ENCODE measurements at places on chromosomes 5 and 9.

- no peak for DNase-seq
These were observed 33.5 kb downstream of the KCNMB1 start for GRCh38 chr5:170355601-170356098.

- DNase-seq, result no peak
These were observed 5.1 kb downstream of the SECISBP2 start for GRCh38 chr9:89323390-89323789.

GRCh38 chr5:74367934-74368333, 272.6 kb downstream of the ENC1 start:
- no peak for DNase-seq

DNA sequence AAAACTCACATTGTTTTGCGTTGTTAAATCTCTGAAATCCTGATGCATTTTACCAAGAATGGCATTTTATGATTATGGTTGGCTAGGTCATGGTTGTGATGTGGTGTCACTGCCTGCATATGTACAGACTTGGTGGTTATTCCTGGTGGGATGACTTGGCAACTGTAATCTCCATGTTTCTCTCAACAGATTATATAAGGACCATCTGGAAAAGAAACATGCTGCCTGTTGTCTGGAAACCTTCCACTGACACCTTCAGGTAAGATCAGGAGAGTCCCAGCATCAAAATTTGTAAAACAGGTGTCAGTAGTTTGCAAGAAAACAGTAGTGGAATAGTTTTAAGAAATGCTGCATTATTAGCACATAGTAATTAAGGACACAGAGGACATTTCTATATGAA, 3.0 kb upstream of the ACER2 start:
- DNase-seq, result no peak

DNA sequence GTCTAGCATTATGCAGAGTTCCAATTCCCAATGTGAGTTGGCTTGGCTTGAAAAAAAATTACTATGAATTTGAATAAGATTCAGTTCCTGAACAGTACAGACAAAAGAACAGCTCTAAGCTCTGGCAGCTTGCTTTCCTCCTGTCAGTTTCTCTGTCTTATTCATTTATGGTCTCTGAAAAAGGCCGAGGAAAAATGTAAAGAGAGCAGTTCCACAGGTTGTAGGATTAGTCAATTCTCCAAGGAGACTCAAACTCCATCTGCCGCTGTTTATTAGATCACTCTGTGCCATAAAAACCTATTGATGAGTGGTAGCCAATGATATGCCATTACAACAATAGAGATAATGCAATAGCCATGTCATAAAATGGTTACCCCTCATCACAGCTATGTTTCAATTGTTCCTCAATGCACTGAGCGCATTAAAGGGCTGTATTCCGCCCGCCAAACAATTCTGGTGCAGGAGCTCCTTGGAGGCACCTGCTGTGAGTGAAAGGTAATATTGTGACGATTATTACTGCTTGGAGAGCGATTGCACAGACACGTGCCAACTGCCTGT, 188.2 kb downstream of the ARRDC3 start:
- no peak for DNase-seq

GRCh38 chr9:33190021-33190705, 23.0 kb upstream of the B4GALT1 start:
- DNase-seq, result no peak

- peak; percentile 56 for DNase-seq
These were observed 360.0 kb downstream of the BRINP1 start for GRCh38 chr9:119009249-119009648.

- no peak for DNase-seq
These were observed 21.8 kb upstream of the NINJ1 start for GRCh38 chr9:93155716-93156474.

DNA sequence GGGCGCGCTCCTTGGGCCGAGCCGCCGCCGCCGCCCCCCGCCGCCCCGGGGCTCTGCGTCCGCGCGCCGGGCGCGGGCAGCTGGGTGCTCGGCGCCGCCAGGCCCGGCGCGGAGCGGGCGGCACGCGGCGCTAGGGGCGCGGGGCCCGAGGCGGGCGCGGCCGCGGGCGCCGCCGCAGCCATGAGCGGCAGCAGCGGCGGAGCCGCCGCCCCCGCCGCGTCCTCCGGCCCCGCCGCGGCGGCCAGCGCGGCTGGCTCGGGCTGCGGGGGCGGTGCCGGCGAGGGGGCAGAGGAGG, 351 bp downstream of the TRIO start:
- no peak for DNase-seq

- no peak for DNase-seq
These were observed 105.1 kb upstream of the SLC25A48 start for GRCh38 chr5:135729321-135729786.

- no peak for DNase-seq
These were observed 56.4 kb upstream of the TMC1 start for GRCh38 chr9:72464857-72465592.

DNA sequence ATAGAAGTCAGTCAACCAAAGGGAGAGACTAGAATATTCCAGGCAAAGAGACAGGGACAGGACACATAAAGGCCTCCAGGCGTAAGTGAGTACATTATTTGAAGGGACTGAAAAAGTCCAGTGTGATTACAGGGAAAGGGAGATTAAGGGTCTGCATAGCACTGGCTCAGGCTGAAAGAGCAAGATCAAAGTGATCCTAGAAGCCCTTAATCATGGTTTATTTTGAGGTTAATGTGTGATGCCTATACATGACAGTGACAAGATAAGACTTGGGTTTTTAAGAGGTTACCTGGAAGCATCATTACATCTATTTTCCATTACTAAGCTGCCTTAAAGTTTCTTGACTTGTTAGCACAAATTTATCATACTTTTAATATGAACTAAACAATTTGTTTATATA, 25.8 kb downstream of the LMBRD2 start:
- DNase-seq, result no peak

DNA sequence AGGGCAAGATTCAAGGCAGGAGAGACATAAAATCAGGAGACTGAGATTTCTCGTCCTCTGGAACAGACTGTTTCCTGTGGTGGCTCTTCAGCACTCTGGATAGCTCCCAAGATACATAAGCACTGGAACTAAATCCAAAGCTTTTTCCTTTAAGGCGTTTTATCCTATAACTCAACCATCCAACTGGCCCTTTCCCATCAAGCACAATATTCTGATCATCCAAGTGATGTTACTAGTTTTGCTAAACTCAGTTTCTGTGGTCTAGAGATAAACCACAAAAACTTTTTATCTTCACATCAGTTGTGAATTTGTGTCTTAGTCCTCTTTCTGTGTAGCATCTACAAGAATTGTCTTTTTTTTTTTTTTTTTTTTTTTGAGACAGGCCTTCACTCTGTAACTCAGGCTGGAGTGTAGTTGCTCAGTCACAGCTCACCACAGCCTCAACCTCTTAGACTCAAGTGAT, 299.4 kb downstream of the COX7C start:
- peak; percentile 20 for DNase-seq

- no peak for DNase-seq
These were observed 56.2 kb upstream of the SLC2A8 start for GRCh38 chr9:127340721-127341120.

- peak; percentile 27 for DNase-seq
These were observed 291.8 kb downstream of the SLIT3 start for GRCh38 chr5:169009123-169009522.

DNA sequence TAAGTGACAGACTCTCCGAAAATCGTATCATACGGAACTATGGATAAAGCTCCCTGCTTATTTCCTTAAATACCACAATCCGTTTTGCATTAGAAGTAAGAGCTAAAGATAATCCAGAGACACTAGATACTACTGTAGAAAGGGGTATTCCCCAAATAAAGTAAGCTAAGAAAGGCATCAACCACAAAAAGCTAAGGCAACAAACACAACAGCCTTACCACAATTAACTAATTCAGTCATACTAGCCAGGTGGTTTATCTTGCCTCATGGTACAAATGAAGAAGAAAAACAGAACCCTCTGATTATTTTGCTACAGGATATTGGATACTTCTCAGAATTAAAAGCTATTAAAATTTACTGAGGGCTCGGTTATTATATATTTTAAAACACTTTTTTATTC, 14.1 kb downstream of the ERP44 start:
- no peak for DNase-seq

DNA sequence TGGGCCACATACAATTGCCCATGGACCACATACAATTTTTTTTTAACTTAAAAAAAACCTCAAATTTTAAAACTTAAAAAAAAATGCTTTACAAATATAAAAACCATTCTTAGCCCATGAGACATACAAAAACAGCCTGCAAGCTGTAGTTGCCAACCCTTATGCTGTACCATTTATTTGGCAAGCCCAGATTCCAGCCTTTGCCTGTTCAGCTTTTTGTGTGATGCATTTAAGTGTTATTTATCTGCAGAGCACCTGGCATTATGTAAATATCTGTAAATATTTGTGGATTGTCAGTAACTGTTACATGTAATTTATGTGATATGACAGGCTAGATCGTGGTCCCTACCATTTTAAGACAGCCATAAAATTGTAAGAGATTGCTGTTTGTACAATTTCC, 32.6 kb downstream of the HEXB start:
- DNase-seq, result no peak

DNA sequence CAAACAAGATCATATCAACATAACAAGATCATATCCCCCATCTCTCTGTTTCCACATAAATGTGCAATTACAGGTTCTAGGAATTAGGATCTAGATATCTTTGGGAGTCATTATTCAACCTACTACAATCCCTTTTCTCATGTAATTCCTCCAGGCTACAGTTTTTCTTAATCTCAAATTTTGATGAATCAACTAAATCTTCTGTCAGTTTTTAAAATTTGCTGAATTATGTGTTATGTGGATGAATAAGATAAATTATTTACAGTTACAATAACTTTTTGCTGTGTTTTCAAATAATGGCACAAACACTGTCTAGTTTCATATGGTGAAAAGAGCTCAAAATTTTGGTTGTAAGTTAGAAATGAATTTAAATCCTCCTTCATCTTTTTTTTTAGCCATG, 405.8 kb downstream of the FAM170A start:
- no peak for DNase-seq

DNA sequence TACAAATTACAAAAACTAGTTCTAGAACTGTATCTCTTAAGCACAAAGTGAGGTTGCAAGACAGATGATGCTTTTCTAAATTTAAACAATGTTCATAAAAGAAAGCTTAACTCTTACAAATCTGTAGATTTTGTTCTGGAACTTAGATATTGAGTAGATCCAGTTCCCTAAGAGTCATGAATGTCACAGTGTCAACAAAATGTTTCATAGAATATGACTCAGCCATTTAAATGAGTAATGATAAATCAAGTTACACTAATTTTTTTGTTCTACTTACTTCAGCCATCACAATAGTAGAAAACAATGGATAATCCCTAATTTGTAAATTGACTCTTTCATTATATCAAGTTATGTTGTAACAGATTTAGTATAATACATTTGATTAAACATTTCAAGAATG, 239.7 kb downstream of the MEF2C start:
- no peak for DNase-seq
